ENCODE measurements at places on chromosomes 16 and 17. TPM values are rescaled to one million over a fixed set of nuclear protein-coding genes. Genes with fewer than 3 reads are reported as not detected.
A peak's percentile ranks its signal among the peaks of the same experiment; 100 is the strongest.

DNA sequence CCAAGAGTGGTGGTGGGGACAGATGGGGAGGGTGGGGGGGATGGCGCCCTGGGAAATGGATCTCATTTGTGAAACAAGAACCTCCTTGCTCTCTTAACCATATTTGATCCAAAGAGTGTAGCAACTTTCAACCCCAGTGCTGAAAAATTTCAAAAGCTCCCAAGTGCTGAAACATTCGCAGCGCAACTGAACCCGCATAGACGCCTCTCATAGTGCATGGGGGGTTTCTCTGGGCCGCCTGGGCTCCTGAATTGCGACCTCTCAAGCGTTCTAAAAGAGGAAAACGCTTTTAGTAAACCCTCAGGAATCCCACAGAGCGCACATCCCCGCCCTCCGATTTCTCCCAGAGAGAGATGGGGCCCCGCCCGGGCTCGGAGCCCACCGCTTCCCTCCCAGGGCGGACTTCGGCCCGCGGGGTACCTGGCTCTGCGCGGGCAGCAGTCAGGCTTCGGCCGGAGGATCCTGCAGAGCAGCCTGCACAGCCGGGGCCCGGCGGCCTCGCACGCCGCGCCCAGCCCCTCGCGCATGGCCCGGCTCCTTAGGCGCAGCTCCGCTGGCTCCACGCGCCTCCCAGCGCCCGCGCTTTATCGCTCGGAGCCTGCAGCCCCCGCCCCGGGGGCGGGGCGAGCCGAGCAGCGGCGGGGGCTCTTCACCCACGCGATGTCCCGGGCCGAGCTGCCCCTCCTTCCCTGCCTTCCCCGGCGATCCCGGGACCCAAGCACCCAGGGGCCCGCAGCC is 7.0 kb downstream of the NOS2 start:
- H3K27ac ChIP-seq: no peak overlapping the region
- peaks cover 27% of the 10 kb centered on the region for H3K27me3 ChIP-seq
- no peaks in the 10 kb centered on the region for H3K36me3 ChIP-seq
- no peak for DNase-seq

DNA sequence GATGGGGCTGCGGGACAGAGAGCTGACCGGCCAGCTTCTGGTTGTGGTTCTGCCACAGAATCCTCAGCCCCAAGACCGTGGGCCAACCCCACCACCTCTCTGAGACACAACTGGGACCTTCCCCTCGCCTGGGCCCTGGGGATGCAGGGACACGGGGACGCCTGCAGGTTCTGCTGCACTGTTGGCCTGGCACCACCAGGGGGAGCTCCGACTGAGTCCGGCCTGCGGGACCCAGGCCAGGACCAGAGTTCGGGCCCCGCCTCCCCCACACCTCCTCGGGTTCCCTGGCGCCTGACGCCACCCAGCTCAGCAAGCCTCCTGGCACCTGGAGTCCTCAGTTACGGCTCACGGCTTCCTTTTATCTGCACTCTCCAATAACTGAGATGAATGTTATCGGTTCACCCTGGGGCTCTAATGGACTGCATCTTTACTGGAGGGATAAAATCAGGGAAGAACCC is 27.3 kb downstream of the TBC1D16 start:
- no peak overlapping the region for H3K27ac ChIP-seq
- peaks cover 18% of the 10 kb centered on the region for H3K4me1 ChIP-seq
- H3K4me3 ChIP-seq: no peak overlapping the region
- H3K36me3 ChIP-seq: peaks cover 64% of the 10 kb centered on the region
- no peaks in the 10 kb centered on the region for H3K27me3 ChIP-seq

GRCh38 chr17:50620858-50621257 is 13.8 kb upstream of the ABCC3 start:
- H3K4me1 ChIP-seq: peaks cover 5% of the 10 kb centered on the region
- H3K27ac ChIP-seq: no peak overlapping the region
- no peak overlapping the region for H3K4me3 ChIP-seq
- no peak for DNase-seq
- no peaks in the 10 kb centered on the region for H3K27me3 ChIP-seq

DNA sequence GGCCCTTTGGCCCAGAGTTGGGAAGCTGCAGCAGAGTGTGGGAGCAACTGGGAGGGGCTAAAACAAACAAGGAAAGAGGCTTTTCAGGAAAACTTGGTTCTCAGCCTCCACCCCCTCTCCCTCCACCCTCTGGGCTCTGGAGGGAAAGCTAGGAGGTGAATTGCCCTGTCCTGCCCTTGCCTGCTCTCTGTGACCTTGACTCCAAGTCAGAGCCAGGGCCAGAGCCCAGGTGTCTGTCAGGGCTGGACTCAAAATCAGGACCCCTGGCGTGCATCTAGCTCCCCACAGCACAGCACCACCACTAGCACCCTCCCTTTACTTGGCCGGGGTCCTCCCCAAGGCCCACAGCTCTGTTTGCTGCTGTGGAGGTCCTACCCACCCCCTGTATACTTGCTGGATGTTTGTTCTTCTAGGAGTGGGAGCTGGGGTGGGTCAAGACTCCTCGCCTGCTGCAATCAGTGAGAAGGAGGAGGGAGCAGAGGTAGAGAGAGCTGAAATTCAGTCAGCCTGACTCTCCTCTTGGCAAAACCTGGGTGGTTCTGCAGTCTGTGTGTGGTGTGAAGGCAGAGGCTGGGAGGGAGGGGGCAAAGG is 2.8 kb upstream of the NR1D1 start:
- DNase-seq: no peak
- no peaks in the 10 kb centered on the region for H3K27me3 ChIP-seq
- peak overlapping the region; percentile 99 for H3K27ac ChIP-seq
- no peaks in the 10 kb centered on the region for H3K36me3 ChIP-seq

DNA sequence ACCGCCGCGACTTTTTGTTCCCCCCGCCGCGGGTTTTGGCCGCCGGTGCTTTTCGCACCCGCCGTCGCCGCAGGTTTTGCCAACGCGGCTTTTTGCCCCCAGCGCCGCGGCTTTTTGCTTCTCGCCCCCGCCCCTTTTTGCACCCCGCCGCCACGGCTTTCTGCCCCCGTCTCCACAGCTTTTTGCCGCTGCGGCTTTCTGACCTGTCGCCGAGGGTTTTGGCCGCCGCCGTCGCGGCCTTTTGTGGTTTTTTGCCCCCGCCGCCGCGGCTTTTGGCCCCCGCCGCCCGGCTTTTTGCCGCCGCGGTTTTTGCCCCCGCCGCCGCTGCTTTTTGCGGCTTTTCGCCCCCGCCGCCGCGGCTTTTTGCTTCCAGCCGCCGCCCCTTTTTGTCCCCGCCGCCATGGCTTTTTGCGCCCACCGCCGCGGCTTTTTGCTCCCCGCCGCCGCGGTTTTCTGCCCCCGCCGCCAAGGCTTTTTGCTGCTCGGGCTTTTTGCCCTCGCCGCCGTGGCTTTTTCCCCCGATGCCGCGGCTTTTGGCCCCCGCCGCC is 151.1 kb downstream of the KCNJ18 start:
- H3K4me3 ChIP-seq: no peak overlapping the region
- no peaks in the 10 kb centered on the region for H3K4me1 ChIP-seq
- H3K27ac ChIP-seq: no peak overlapping the region
- H3K27me3 ChIP-seq: peaks cover 7% of the 10 kb centered on the region
- no peaks in the 10 kb centered on the region for H3K36me3 ChIP-seq

GRCh38 chr16:31079342-31079944 is 5.2 kb downstream of the ZNF646 start:
- H3K36me3 ChIP-seq: peaks cover 85% of the 10 kb centered on the region
- H3K4me3 ChIP-seq: no peak overlapping the region
- no peak for DNase-seq
- H3K27me3 ChIP-seq: no peaks in the 10 kb centered on the region
- no peak overlapping the region for H3K27ac ChIP-seq
- peaks cover 5% of the 10 kb centered on the region for H3K4me1 ChIP-seq

DNA sequence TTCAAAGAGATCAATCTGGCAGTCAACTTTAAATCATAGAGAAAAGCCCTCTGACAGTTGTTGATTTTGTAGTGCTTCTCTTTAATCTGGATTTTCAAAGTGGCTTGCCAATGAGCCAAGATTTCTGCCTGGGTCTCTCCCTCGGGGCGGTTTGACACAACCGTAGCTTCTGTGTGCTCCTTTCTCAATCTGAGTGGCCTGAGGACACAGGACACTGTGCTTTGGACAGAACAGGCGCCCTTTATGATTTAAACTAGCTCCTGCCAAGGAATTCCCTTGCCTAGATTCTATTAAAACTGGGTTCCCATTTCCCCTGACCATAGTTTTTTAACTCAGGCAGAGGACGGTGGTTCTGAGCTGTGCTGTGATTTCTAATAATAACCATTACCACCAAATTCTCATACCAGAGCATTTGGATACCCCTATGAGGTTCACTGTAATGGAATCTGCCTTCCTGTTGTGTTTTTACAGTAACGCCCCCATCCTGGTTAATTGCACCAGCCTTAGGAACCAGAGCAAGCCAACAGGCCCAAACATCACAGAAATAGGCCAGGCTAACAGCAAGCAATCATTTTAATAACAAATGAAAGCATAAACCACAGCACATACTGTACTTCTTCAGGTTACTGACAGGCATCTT is 4.0 kb downstream of the ZFHX3 start:
- no peak overlapping the region for H3K27ac ChIP-seq
- no peak for DNase-seq
- no peaks in the 10 kb centered on the region for H3K36me3 ChIP-seq
- H3K27me3 ChIP-seq: no peaks in the 10 kb centered on the region

GRCh38 chr17:4161967-4162305 is 18.9 kb downstream of the CYB5D2 start:
- no peaks in the 10 kb centered on the region for H3K4me1 ChIP-seq
- peak overlapping the region; percentile 46 for H3K27ac ChIP-seq

GRCh38 chr16:74837056-74837455 is 62.4 kb upstream of the FA2H start:
- no peaks in the 10 kb centered on the region for H3K36me3 ChIP-seq
- no peaks in the 10 kb centered on the region for H3K27me3 ChIP-seq
- no peak overlapping the region for H3K4me3 ChIP-seq

- H3K27ac ChIP-seq: no peak overlapping the region
- H3K36me3 ChIP-seq: no peaks in the 10 kb centered on the region
- H3K4me3 ChIP-seq: no peak overlapping the region
- DNase-seq: no peak
- H3K4me1 ChIP-seq: no peaks in the 10 kb centered on the region
These were observed 4.8 kb upstream of the KRT31 start for GRCh38 chr17:41402161-41402560.

DNA sequence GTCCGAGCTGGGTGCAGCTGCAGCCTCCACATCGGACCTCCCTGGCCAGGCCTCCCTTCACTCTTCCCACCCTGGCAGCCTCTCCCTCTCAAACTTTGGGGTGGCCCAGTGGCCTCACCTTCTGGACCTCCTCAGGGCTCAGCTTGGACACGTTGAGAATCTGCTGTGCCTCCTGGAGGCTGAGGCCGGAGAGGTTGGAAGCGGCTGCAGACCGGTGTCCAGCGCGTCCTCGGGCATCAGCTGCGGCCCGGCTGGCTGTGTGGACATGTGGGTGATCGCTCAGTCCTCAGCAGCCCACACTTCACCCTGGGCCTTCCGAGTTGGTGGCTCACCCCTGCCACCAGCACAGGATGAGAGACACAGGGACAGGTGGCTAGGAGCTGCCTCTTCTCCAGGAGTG is 9.9 kb downstream of the PAM16 start:
- no peaks in the 10 kb centered on the region for H3K27me3 ChIP-seq
- peaks cover 8% of the 10 kb centered on the region for H3K36me3 ChIP-seq
- peaks cover 66% of the 10 kb centered on the region for H3K4me1 ChIP-seq
- no peak overlapping the region for H3K4me3 ChIP-seq
- DNase-seq: no peak
- H3K27ac ChIP-seq: no peak overlapping the region

DNA sequence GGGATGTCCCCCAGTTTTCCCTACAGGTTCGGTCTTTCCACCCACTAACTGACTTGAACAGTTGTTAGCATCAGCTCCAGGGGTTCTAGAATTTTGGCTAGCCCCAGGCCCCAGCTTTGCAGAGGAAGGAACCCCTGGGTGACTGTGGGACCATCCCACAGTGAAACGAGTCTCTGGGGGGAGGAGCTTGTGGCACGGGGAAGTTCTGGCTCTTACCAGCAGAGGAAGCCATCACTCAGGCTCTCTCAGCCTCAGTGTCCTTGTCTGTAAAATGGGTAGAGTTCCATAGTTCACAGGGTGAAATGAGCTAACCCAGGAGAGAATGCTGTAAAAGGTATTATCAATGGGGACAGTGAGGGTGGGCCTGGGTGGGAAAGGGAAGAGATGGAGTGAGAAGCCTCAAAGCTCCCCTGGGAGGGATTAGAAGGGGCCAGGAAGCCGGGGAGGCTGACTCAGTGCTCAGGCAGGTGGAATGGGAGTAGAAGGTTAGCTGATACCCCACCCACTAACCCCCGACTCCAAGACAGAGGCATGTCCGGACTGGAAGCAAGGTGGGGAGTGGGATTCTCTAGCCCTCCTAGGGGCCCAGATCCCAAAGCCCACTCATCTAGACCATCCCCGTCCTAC is 30.9 kb upstream of the CDC42EP4 start:
- no peak overlapping the region for H3K4me3 ChIP-seq
- no peak for DNase-seq

GRCh38 chr17:62112229-62112628 is 47.2 kb upstream of the MED13 start:
- H3K27ac ChIP-seq: no peak overlapping the region
- no peaks in the 10 kb centered on the region for H3K36me3 ChIP-seq
- no peaks in the 10 kb centered on the region for H3K27me3 ChIP-seq
- no peak overlapping the region for H3K4me3 ChIP-seq
- H3K4me1 ChIP-seq: no peaks in the 10 kb centered on the region
- DNase-seq: no peak

- H3K4me1 ChIP-seq: no peaks in the 10 kb centered on the region
- H3K4me3 ChIP-seq: no peak overlapping the region
- H3K36me3 ChIP-seq: no peaks in the 10 kb centered on the region
- no peaks in the 10 kb centered on the region for H3K27me3 ChIP-seq
- no peak for DNase-seq
These were observed 1.5 kb upstream of the CLEC10A start for GRCh38 chr17:7081341-7082062.

GRCh38 chr17:58028578-58028977 is 21.5 kb upstream of the SRSF1 start:
- no peak overlapping the region for H3K4me3 ChIP-seq
- H3K36me3 ChIP-seq: no peaks in the 10 kb centered on the region
- H3K4me1 ChIP-seq: no peaks in the 10 kb centered on the region
- no peak overlapping the region for H3K27ac ChIP-seq
- no peak for DNase-seq
- no peaks in the 10 kb centered on the region for H3K27me3 ChIP-seq

DNA sequence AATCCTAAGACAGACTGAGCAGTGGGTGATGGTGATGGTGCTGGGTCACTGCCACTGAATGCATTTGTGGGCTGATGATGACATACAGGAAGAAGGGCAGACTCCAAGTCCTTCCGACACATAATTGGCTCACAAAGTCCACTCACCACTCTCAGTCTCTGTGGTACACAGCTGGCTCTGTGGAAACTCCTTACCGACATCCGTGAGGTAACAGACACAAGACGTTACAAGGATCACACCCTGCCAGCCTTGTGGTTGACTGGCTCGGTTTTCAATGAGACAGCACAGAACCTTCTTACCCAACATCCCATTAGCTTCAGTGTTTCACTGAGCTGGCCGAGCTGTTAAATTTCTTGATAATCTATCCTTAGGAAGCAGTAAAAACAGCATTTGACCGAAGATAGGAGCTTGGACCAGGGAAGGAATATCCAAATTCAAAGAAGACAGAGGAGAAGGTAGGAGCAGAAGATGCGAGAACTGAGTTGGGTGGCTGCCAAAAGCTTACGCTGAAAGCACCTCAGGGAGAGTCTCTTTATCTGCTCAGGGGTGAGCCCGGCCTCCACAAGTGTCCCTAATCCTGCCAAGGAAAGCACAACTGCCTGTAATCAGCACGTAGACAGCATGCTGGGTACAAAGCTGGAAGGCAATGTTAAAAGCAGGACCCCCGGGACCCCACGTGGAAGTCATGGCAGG is 5.5 kb upstream of the MXRA7 start:
- no peak overlapping the region for H3K4me3 ChIP-seq
- peaks cover 14% of the 10 kb centered on the region for H3K4me1 ChIP-seq
- peaks cover 14% of the 10 kb centered on the region for H3K36me3 ChIP-seq
- peak overlapping the region; percentile 63 for H3K27ac ChIP-seq
- no peaks in the 10 kb centered on the region for H3K27me3 ChIP-seq

The CTNS gene
- 42.9 TPM for total RNA-seq

The PTX4 gene
- total RNA-seq: not detected

The KLHL36 gene
- total RNA-seq: 71.8 TPM

The CACNG1 gene
- total RNA-seq: not detected
